ENCODE measurements at places on chromosomes 16 and 17.

GRCh38 chr17:57394375-57394774, 138.1 kb downstream of the MSI2 start:
- DNase-seq = no peak

- no peak for DNase-seq
Observed at GRCh38 chr16:47851146-47851545, 304.6 kb downstream of the ABCC12 start.

DNA sequence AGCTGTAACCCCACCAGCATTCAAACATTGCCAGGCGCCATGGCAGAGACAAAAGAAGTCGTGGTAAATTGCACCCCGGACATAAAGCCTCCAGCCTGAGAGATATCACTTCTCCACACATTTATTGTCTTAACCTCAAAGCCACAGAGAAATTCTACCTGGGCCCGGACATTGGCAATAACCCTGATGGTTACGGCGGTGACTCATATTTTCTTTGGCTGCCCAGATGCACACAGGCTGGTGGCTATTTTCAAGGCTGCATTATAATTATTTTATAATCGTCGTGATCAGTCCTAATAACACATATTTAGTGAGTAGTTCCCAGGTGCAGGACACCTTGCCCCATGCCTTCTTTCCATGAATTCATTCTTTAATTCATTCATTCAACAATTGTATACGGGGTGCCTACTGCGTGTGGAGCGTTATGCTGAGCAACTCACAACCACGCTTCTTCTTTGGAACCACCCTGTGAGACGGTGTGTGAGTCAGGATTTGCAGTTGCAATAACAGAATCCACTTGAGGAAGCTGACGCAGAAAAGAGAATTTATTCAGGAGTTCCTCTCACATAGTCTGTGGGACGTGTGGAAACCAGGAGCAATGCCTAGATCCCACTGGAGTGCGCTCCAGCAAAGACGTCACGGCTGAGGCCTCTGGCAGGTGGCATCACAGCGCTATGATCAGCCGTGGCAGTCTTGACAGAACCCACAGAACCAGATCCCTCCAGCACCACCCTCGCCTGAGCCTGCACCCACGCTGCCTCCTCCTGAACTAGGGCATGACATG, 245.7 kb downstream of the FOXL1 start:
- peak; percentile 72 for DNase-seq

- DNase-seq = no peak
Observed at GRCh38 chr16:54284319-54284930, 2.2 kb downstream of the IRX3 start.

DNA sequence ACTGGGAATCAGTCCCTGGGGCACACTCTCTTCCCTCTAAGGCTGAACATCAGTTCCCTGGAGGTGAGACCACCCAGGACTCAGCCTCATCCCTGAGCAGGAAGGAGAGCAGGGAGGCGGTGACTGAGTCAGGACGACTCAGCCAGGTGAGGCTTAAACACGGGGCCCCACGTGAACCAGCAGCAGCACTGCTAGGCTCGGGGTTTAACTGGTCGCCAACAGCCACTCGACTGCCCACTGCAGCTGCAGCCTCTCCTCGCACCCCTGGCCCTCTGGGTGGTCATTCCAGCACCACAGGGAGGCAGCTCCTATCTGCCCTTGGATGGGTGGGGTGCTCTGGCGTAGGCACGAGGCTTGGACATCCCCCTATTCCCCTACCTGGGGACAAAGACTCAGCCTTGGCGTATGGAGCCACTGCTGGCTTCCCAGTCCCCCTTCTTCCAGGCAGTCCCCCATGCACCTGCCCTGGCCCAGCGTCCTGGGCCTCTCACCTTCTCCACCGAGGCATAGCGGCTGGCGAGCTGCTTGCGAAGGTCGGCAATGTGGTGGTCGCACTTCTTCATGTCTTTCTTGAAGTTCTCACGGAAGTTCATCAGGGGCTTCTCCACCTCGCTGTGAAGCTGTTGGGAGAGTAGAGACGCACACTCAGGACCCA, 21.2 kb upstream of the RCVRN start:
- no peak for DNase-seq

GRCh38 chr16:84562174-84562815, 55.6 kb downstream of the COTL1 start:
- no peak for DNase-seq

GRCh38 chr17:34623856-34624766, 44.7 kb downstream of the TMEM132E start:
- no peak for DNase-seq

Measured in head of caudate nucleus (tissue), 42 donors.